Colonic mucosa (tissue), 4 donors: ENCODE measurements at places on chromosomes 1 and 21.

GRCh38 chr1:84613887-84614286, 39.6 kb upstream of the CTBS start:
- no peak for DNase-seq

- no peak for DNase-seq
Observed at GRCh38 chr1:204569478-204569877, 53.3 kb downstream of the MDM4 start.

DNA sequence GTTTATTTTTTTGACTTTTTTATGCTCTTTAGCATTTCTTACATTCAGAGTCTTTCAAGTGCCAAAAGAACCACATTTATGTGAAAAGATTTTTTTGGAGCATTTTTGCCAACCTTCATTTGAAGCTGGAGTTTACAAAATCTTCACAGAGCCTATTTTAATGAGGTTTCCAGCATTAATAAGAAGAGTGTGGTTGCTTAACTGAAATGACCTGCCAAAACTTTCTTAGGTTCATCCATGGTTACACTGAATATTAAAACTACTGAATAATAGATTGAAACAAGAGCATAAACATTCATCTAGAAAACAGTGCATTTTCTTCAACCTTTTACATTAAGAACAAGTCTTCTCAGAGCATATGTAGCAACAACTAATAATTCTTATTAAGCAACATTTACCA, 672.3 kb upstream of the CXADR start:
- DNase-seq: no peak

DNA sequence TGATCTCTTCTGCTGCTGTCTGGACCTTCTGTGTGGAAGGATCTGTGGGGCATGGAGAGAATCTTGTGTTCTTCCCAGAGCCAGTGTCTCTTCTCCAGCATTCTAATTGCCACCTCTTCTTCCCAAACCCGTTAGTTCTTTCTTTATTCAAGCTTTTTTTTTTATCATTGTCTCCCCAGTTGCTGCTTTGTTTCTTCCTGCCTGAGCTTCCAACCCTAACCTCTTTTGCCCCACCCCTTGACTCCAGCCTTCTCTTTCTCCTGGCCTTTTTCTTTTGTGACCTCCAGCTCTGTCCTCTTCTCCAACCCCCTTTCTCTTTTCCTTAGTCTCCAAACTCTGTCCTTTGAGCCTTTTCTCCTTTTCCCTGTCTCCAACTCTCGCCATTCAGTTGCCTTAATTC, 4.5 kb downstream of the AGO1 start:
- no peak for DNase-seq

DNA sequence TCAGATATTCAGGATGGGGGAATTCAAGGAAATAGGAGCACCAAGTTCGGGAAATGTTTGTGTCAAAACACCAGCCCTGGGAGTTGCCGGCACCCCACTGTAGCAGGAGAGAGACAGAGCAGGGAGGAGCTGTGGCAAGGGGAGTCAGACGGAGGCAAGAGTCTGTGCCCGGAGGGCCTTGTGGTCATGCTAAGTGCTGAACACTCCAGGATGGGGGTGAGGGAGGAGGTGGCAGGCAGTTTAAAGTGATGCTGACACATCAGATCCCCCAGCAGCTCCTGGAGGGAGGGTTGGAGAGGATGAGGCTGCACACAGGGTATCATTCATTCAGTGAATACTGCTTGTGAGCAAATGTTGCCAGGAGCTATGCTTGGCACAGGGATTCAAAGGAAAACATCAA, 150.3 kb upstream of the ETV3 start:
- DNase-seq: no peak

DNA sequence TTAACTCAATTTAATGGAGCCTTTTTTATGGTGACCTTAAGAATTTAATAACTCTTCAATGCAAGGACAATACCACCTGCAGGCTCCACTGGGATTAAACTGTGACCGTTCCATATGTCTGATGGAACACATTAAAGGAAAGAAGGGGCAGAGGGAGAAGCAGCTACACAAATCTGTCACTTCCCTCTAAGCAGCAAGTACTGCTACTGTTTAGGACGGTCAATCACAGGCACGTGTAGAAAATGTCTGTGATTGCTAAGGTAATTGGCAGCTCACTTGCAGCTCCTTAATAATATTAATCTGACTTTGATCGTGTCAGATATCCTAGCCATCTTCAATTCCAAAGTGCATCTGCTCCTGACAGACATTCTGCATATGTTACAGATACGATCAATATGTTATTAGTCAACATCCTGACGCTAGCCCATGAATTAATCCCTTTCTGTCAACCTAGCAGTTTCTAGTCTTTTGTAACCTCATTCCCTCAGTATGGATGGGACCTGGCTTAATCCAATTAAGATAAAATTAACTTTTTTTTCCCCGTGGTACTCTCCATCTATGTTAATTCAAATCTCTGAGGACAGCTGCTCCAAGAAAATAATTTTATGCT, 1012.4 kb downstream of the AMY1C start:
- DNase-seq: no peak

GRCh38 chr21:32406405-32406804, 6.1 kb upstream of the EVA1C start:
- DNase-seq: peak; percentile 69

- no peak for DNase-seq
Observed at GRCh38 chr1:46194641-46195193, 3.5 kb downstream of the POMGNT1 start.

DNA sequence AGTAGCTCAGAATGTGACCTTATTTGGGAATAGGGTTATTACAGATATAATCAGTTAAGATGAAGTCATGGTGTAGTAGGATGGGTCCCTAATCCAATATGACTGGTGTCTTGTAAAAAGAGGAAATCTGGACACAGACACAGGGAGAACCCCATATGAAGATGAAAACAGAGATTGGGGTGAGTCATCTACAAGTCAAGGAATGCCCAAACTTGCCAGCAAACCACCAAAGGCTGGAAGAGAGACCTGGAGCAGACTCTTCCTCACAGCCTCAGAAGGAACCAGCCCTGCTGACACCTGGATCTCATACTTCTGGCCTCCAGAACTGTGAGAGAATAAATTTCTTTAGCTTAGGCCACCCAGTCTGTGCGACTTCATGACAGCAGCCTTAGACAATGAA, 29.9 kb downstream of the KRTAP19-8 start:
- no peak for DNase-seq

GRCh38 chr21:42668298-42668992, 15.0 kb downstream of the PDE9A start:
- no peak for DNase-seq

- DNase-seq: no peak
Observed at GRCh38 chr1:89273324-89273778, 691 bp upstream of the GBP5 start.

DNA sequence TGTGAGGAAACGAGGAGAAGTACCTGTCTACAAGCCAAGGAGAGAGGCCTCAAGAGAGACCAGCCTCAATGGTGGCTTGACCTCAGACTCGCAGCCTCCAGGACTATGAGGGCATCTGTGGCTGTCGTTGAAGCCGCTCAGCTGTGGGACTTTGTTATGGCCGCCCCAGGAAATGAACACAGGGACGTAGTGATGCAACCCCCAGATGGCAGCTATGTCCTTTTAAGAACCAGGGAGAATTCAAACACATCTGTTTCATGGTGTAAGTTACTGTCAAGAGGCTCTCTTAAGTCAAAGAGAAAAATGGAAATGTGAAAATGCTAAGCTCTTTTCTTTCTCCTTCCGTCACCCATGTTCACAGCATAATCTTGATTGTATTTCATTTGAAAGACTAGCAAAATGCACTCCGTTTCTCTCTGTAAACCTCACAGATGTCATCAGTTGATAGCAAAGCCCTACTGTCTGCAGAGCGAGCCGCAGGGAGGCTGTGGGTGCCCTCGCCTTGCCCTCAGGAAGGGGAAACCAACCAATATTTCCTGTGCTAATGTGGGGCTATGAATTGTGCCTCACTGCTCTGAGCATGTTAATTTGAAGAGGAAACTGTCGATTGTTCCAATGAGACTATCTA, 21.3 kb downstream of the UBASH3A start:
- DNase-seq: no peak

DNA sequence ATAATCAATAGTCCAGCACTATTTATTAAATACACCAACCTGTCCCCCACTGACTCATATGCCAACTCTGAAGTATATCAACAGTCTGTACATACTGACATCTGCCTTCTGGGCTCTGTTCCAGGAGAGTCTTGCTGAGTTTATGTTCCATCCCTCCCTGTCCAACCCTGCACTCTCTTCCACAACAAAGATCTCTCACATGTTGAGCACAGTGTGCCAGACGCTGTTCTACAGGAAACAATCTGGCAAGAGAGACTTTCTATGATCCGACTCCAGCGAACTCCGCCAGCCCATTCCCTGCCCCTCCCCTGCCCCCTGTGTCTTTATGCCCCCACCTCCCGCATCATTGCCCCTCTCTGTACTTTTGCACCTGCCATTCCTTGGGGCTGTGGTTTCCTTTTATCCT, 3.4 kb downstream of the LACTBL1 start:
- DNase-seq: peak; percentile 60

DNA sequence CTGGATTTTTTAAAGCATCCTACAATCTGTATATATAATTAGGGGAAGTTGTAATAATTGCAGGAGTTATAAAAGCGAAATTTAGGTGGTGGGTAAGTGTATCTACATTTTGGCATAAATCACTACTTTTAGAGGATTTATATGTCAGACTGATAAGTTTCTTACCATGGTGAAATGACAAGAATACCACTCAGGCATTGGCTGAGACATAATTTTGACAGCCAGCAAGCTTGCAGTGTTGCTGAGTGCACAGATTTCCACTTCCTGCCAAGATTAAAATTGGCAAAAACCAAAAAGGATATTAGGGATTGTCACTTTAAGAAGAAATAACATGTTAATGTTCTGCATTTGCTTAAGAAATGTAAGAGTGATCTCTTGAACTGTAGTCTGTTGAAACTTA, 28.2 kb downstream of the NFIA start:
- no peak for DNase-seq

DNA sequence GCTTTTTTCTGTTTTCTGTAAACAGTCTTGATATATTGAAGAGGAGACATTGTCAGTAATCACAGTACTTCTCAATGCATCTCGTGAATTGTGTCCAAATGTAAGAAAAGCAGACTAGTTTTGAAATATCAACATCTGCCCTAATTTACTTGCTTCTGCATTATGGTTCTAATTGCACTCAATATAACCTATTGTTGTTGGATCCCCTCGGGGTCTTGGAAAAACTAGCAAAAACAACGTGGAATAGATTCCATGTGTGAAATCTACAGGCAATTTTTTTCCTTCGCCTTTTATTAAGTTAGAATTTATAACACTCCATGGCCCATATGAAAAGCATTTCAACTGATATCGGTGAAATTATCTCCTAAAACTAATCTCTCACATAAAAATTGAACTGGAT, 236.5 kb downstream of the TTLL7 start:
- no peak for DNase-seq

DNA sequence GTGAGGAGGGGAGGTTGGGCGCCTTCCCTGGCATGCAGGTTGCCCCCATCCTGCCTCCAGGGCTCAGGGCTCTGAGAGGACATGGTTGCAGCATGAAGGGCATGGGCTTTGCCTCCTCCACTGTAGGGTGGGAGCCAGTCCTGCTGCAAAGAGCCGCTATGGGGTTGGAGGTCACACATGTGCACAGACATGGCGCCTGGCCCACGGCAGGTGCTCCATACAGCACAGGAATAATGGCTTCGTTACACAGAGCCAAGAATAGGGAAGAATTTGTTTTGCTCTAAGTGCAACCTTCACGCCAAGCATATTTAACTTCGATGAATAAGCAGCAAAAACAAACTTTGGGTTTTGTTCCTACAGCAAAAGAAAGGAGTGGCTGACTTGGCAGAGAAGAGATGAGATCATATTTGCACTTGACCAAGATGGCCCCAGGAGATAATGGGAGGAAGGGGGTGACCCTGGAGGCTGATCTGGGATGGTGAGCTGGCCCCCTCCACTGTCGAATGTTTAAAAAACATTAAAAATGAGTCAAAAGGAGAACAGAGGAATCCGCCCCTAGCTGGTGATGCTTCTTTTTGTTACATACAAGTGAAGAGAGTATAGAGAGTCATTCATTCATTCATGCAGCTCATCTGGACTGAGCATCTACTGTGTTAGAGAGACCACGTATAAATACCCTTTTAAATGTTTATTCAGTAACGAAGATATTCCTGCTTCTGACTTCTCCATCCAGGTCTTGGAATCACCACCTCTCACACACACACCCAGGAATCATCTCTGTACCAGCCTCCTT, 12.4 kb upstream of the C2CD2 start:
- DNase-seq: peak; percentile 6
